ENCODE measurements at places on chromosomes 2 and 18.

- no peak for DNase-seq
Measured at GRCh38 chr18:78230911-78231310, 748.7 kb upstream of the SALL3 start.

DNA sequence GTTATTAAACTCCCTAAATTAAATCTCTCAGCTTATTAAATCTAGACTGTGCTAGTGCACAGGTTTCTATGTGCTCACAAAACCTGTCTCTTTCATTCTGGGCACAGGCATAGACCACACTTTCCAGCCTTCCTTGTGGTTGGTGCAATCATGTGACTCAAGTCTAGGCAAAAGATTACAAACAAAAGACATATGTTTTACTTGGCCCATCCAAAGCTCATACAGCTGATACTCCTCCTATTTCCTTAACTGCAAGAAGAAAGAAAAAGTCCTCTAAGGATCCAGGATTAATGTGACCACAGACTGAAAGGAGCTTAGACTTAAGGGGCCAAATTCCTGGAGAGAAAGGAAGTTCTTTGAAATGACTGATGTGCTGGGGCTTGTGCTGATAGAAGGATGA lies 731.3 kb upstream of the RAB6C start:
- no peak for DNase-seq

- DNase-seq: no peak
Measured at GRCh38 chr18:28411806-28412205, 234.9 kb upstream of the CDH2 start.

GRCh38 chr18:8616028-8616401 lies 6.8 kb downstream of the RAB12 start:
- no peak for DNase-seq

- no peak for DNase-seq
Measured at GRCh38 chr2:198322275-198322674, 517.9 kb downstream of the PLCL1 start.

DNA sequence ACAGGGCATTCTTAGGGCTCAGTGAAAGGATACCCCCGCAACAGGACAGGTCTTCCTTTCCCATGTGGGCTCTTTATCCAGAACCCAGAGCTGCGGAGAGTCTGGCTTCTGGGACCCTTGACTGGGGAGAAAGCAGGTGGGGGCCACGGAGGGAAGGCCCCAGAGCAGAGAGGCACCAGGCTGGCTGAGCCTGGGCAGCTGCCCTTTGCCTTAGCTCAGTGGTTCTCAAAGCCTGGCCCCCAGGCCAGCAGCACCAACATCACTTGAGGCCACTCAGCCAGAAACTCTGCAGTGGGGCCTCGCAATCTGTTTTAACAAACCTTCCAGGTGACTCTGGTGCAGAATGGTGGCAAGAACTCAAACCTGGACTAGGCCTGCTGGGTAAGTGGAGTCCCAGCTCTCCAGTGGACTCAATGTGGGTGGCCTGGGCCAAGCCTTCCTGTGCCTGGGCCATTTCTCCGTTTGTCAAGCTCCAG lies 1.6 kb upstream of the TMEM37 start:
- DNase-seq: no peak

DNA sequence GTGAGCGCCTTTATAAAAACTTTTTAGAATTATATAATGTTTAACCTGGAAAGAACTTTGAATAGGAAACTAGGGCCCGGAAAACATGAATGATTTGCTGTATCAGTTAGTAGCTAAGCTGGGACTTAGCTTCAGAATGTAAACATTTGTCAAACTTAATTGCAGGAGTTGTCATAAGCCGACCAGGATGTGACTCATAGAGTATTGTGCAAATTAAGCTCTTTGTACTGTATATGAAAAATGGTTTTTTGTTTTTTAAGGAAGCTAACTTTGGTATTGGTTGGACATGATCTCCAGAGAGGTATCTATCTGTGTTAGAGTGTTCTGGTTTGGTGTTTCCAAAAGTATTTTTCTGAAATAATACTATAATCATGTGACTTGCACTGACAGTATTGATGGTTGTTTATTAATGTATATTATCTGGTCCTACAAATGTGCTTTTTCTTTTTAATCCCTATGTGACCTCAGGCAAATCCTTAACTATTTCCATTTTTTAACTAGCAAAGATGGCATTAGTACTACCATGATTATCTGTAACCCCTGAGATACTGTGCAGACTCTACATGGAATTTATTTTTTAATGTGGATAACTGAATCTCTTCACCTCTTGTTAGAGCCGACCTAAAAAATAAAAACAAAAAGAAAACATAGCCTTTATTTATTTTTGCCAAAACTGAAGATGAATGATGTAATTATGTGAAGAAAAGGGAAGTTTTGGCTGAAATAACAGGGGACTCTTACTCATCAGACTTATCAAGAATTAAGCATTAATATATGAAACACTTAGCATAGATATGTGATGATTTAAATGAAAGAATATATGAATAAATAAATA lies 11.7 kb downstream of the YIPF4 start:
- DNase-seq: no peak

DNA sequence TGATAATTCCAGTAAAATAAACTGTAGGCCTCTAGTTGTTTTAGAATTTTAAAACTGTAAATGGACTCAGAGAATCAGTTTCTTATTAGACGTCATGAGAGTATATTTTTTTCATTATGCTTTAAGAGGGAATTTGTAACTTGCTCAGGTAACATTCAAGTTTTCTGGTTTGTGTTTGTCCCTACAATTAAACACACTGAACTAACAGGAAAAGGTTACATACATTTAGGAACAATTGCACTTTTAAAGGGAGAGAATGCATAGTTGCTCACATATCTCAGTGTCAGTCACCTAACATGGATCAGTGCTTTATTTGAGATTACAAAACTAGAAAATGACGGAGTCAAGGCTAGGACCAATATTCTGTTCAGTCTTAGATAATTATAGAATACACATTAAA lies 3.1 kb downstream of the COL3A1 start:
- DNase-seq: no peak

GRCh38 chr18:70672581-70672980 lies 383.7 kb downstream of the SOCS6 start:
- DNase-seq: no peak

GRCh38 chr2:5482929-5483331 lies 209.3 kb upstream of the SOX11 start:
- DNase-seq: no peak

- no peak for DNase-seq
Measured at GRCh38 chr18:74669136-74669798, 71.6 kb downstream of the ZNF407 start.

GRCh38 chr18:28669165-28669564 lies 492.2 kb upstream of the CDH2 start:
- no peak for DNase-seq
